Globus pallidus (tissue), 1 donor: ENCODE measurements at places on chromosomes 2 and 18.

DNA sequence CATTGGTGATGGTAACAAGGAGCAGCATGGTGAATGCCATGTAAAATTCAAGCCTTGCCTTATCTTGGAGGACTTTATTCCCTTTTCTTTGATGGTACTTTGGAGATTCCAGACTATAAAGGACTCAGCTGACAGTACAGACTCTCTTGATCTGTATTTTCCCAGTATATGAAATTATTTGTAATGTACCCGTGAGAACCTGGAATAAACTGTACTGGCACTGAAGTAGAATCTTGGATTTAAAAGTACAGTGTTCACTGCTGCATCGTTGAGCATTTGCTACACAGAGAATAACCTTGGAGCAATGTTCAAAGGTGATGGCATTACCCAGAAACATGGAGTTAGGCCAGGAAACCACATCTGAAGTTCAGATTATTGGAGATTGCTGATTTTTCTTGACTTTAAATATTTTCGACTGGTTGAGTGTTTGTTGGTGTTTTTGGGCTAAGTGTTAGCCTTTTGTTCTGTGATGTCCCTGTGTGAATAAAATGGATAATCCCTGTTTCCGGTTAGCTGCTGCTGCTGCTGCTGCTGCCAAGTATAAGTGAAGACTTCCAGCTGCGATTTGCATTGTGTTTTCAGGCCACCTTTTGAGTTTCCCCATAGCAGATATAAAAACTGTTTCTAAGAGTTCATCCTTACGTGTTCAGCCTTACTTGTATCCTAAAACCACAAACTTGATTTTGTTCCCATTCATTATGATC lies 122.0 kb downstream of the SPTBN1 start:
- DNase-seq: no peak

- DNase-seq: no peak
Observed at GRCh38 chr2:11568436-11568835, 34.6 kb downstream of the GREB1 start.

- no peak for DNase-seq
Observed at GRCh38 chr2:178718283-178718682, 88.9 kb downstream of the TTN start.

DNA sequence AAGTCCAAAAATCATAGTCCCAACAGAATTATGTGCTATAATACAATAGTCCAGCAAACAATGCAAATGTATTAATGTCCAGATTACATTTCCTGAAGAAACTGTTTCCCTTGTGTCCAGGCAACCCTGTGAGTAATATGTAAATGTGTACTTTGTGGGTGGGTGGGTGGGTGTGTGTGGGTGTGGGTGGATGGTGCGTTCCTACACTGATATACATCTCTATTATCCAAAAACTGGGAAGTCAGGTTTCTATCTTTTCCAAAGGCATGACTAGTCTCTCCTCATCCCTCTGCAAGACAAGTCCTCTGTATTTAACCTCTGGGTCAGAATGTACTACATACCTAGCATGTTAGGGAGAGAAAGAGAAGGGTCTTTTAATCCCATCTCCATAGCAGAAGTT lies 71.6 kb downstream of the LNPK start:
- no peak for DNase-seq

DNA sequence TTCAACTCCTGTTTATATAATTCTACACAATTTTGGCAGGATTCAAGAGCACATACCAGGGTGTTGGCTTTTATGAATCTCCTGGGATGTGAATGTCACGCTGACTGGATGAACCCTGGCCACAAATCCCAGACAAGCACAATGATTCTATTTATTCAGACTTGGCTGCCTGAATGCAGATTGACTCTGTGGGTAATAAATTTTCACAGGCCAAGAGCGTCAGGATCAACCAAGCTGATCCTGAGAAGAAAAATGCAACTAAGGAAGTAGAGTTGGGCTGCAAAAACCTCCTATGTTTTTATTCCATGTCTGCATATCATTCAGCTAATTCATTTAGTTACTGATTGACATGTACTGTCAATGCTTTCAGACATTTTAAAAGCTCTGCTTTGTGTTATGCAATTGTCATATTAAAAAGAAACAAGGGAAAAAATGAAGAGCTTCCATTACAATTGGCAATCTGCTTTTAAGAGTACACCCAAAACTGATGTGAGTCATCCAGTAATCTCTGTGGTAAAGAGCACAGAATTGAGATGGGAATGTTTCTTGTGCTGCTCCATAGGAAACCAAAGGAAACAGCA lies 173.0 kb upstream of the REV1 start:
- peak; percentile 82 for DNase-seq

- DNase-seq: no peak
Observed at GRCh38 chr2:168252976-168253375, 5.6 kb upstream of the STK39 start.
